NCI-H2107 (cell line): ENCODE measurements at places on chromosomes 16 and 17.

GRCh38 chr17:45345554-45346215 is 28.9 kb upstream of the MAP3K14 start:
- DNase-seq: no peak

GRCh38 chr17:29570521-29570920 is 2.0 kb downstream of the TP53I13 start:
- no peak for DNase-seq

DNA sequence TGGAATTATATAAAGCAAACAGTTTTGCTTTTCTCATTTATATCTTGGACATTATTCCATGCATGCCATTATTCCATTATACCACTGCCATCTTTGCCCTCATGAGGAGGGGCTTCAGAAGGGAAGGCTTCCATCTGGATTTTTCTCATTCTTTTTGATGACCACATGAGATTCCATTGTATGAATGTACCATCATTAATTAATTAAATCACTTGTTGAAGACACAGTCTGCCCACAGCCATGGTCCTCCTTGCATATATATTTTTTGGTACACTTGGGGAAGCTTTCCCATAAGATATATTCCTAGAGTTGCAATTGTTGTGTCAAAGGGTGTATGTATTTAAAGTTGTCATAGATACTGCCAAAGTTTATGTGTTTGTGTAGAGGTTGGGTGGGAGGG is 7.1 kb downstream of the ARL4D start:
- no peak for DNase-seq

DNA sequence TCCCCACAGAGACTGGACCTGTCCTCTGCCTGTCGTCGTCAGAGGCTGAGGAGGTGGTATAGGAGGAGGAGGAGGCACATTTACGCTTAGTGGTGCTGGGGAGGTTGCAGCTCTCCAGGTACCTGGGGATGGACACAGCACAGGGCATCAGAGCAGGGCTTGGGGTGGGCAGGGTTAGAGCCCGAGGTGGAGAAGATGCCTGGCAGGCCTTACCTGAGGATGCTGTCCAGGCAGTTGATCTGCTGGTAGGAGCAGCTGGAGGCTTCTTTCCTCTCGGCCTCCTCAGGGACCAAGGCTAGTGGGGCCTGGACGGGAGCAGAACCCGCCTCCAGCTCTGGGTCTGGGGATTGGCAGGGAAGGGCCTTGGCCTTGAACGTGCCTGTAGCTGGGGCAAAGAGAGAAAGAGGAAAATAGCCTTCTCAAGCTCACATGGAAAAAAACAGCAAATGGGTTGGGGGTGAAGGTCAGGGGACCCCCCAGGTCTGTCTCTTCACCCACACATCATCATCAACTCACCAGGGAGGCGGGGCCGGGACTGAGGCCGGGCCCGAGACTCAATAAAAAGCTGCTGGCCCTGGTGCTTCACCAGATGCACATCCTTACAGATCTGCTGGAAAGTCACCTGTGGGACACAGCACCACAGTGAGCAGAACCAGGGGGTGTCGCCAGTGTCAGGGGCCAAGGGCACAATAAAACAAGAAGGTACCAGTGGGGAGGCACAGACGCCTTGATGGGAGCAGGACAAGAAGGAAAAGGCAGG is 5.6 kb downstream of the PER1 start:
- no peak for DNase-seq

- DNase-seq: no peak
Measured at GRCh38 chr16:58046054-58046881, 20.7 kb downstream of the MMP15 start.

- no peak for DNase-seq
Measured at GRCh38 chr16:88662222-88662842, 559 bp downstream of the MVD start.

DNA sequence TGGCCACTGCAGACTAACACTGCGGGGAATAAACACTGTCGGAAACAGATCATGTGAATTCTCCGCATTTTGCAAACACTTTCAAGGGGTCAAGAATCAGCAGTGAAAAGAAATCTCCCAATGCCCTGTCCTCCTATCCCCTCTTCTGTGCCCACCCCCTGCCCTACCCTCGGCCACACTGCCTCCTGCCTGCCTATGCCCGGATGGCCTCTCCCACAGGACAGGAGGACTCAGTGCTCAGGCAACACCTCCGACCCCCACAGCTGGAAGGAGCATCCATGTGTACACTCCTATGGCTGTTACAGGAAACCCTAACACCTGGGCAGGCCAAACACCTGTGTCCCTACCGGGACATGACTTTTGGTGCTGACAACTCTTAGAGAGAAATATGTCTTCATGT is 24.5 kb downstream of the FBXO31 start:
- no peak for DNase-seq

DNA sequence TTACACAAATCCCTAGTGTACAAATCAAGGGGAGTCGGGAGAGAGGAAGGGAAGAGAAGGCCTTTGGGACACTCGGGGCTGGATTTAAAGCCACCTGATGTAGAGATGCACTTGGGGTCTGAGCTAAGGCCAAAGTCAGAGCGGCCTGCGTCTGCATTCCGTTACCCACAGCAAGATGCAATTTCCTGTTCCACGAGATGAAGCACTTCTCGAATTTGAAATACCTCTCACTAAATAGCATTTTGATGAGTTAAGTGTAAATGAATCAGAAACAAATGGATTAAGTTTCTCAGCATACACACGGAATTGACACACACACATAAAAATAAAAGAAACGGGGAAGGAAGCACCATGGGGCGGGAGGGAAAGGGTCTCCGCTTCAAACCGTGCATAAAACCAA is 386.0 kb downstream of the SOX9 start:
- no peak for DNase-seq

GRCh38 chr16:8686879-8687278 is 12.5 kb downstream of the ABAT start:
- no peak for DNase-seq

DNA sequence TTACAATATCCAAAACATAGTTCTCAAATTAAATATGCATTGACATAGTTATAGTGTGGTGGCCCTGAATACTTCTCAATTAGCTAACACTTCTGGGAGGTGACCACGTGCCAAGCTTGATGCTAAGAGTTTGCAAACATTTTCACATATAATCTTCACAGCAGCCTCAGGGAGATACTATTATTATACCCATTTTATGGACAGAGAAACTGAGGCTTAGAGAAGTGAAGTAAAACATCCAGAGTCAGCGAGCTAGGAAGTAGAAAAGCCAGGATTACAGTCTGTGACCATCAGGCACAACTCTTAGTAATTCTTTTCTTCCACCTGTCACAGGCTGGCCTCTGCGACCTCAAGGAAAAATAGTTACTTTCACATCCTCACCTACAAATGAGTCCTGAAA is 102.2 kb upstream of the IRX6 start:
- no peak for DNase-seq

GRCh38 chr17:16027708-16028584 is 28.3 kb downstream of the TTC19 start:
- DNase-seq: no peak

DNA sequence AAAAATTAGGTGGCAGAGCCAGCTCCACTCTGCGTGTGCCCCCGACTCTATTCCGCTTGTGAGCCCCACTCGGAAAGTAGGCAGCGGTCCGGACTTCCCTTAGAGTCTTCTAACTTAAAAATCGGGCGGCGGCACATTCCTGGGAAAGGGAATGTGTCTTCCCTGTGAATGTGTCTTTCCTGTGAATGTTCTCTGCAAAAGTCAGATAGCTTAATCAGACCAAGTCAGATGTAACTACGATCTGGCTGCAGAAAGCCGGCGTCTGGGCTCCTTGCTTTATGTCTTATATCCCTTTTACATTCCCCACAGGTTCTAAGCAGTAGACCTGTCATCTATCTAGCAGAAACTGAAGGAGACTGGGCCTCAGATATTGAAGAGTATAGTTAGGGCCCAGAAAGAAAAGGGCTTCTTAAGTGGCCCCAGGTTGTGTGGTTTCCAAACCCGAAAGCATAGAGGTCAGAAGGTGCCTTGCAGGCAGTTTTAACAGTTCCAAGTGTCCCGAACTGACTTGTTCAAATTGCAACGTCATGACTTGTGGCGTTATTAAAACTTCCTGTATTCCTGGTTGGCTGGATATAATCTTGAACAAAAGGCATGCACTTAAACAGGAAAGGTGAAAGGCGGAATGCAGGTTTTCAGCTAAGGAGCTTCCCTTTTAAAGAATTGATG is 601 bp downstream of the PHKB start:
- DNase-seq: no peak

GRCh38 chr16:49890876-49891275 is 35.0 kb upstream of the ZNF423 start:
- DNase-seq: no peak

- no peak for DNase-seq
Measured at GRCh38 chr17:18042983-18043382, 3.8 kb downstream of the GID4 start.

GRCh38 chr17:28643983-28644786 is 773 bp downstream of the BLTP2 start:
- no peak for DNase-seq

- DNase-seq: no peak
Measured at GRCh38 chr17:18186627-18186982, 3.0 kb downstream of the ALKBH5 start.

GRCh38 chr17:38448208-38448771 is 20.0 kb downstream of the ARHGAP23 start:
- no peak for DNase-seq

GRCh38 chr17:37310940-37311339 is 64.8 kb upstream of the C17orf78 start:
- DNase-seq: no peak

DNA sequence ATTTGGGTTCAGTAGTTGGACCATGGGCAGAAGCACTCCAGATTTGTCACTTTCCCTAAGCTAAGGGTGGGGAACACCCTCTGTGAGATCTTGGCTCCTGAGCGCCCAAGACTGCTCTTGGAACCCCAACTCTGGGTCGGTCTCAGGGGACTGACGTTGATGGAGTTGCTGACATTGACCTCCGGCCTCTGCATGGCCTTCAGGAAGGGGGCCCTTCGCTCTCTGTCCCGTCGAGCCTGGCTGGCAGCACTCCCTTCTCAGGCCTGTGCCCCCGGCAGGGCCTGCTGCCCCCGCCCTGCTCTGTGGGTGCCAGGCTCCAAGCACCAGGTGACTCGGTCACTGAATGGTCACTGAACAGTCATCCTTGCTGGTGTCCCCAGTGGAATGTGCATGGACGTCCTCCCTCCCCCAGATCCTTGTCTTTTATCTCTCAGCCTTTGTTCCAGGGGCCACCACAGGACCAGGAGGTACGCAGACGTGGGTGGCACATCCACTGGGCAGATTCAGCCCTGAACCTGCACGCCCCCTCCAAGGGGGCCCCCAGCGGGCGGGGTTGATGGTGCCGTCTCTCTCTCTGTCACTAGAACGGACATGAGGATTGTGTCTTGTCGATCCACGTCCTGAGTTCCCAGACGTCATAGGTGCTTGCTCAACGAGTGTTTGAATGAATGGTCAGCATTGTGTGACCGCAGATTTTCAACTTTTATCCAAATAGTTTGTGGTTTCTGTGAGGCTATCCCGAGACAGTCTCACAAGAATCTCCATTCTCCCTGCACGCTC is 314.5 kb downstream of the SEC14L1 start:
- DNase-seq: no peak

DNA sequence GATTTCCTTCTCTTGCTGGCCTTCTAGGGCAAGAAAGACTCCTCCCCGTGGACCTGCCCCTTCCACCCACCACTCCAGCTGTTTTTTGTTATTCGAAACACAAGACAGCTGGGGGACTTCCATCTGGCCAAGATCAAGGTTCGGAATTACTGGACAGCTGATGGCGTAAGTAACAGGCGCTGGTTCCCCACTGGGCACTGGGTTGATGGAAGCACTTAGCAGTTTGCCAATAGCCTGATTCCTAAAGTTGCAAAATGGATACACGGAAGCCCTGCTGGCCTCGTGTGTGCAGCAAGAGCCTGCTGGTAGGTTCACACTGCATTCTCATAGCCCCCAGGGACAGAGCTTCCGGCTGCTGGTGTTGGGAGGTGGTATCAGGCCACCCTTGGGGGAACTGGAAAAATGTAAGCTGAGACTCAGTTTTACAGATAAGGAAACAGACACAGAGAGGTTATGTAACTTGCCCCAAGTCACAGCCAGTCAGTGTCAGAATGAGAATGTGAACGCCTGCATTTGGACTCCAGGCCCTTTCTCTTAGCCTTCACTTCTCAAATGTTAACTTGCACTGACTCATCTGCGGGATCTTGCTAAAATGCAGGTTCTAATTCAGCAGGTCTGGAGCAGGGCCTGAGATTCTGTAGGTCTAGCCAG is 171.7 kb downstream of the KATNIP start:
- DNase-seq: no peak

DNA sequence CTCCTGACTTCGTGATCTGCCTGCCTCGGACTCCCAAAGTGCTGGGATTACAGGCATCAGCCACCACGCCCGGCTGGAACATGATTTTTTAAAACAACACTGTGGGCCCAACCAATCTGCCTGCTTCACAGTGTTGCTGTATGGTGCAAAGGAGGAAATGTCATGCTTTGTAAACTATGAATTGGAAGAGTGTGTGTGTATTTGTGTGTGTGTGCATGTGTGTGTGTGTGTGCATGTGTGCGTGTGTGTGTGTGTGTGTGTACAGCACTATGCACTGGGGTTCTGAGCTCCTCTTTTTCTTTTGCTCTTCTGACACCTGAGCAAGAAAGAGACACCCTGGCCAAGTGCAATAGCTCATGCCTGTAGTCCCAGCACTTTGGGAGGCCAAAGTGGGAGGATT is 14.5 kb upstream of the CNOT1 start:
- DNase-seq: no peak

DNA sequence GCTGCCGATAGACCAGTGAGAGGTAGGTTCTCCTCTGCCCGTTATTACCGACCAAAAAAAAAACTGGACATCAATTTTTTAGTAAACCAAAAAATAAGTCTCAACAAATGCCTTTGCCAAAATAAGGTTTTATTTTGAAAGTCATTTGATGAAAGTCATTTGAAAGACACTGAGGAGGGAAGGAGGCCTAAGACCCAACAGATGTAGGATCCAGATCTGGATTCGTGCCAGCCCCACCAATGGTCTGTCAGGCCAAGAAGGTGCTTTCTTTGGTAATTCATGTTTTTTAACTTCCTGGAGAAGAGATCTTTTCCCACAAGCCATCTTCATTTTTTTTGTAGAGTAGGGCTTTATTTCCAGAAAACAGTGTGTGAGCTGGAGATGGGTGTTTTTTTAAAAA is 18.1 kb downstream of the NTAN1 start:
- no peak for DNase-seq

GRCh38 chr17:41633556-41634199 is 9.3 kb upstream of the KRT17 start:
- no peak for DNase-seq

DNA sequence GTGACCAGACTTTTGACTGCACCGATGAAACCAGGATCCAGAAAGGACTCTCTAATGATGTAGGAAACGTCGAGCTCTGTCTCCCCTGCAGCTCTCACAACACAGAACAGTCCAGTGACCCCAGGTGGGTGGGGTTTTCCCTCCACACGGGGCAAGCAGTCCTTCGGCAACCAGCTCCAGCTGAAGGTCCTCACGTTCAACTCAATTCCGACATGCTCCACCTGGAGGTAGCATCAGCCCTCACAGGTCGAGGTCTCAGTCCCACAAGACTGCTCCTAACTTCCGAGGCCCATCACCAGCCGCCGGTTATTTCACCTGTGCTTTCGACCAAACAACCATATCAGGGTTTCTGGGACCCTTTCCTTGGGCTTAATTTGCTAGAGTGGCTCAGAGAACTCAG is 28.2 kb downstream of the ITGAE start:
- no peak for DNase-seq

GRCh38 chr16:65066651-65067050 is 55.2 kb downstream of the CDH11 start:
- no peak for DNase-seq

GRCh38 chr17:57597531-57598453 is 147.3 kb downstream of the CCDC182 start:
- DNase-seq: peak; percentile 37
